ENCODE measurements at places on chromosomes 7 and 10.

- DNase-seq = peak; percentile 54
Measured at GRCh38 chr7:140924019-140924820, 509 bp downstream of the BRAF start.

- DNase-seq = no peak
Measured at GRCh38 chr7:84177758-84178412, 16.7 kb downstream of the SEMA3A start.

DNA sequence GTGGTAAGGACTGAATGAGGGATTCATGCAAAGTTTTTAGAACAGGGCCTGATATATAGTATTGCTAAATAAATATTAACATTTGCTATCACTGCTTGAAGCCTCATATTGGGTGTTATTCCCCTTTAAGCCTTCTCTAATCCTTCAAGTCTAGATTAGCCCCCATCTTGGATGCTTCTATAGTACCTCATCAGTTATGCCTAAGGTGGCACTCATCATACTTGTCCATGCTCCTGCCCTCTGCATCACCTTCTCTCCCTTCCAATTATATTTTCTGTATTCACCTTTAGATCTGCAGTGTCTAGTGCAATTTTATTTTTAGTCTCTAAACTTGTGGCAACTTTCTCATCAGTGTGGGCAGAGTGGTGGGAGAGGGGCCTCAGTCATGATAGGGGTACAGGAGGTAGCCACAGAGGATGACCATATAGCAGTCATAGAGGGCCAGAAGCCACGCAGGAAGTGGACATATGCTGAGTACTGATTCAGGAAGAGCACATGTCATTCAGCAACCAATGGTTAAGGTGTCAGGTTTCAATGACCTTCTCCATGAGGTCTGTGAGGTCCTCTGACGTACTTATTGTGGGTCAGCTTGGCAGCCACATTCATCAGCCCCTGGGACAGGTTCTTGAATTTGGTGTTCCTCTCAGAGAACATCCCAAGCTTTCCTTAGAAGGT, 2.5 kb downstream of the ENTPD1 start:
- DNase-seq = no peak

- DNase-seq = no peak
Measured at GRCh38 chr7:112174192-112174591, 32.0 kb downstream of the DOCK4 start.

DNA sequence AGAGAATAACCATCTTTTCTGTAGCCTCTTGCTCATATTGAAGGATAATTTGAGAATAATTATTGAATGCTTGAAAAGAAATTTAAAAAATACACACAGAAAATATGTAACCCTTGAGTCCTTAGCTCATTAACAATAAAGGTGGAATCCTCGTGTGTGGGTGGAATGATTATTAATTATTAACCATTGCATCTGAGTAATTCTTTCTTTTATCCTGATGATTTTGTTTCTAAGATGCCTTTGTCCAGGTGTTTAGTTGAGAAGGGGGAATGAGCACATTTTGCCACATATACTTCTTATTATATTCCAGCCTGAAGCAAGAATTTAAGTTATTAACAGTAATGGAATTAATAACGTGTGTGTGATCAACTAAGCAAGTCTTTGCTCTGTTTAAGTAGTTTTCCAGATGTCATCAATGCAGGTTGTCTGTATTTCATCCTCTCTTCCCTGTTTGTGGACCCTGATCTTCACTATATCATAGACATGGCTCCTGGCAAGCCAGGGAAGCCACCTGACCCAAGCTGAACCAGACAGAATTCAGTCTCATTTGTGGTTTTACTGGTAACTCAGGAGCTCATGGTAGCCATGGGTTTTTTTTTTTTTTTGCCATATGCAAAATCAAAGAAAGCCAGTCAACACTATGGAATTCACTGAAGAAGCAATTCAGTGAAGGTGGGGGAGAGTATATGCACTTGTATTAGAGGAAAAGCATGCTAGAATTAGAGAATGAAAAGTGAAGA, 144.3 kb downstream of the KIF20B start:
- DNase-seq = no peak

- no peak for DNase-seq
Measured at GRCh38 chr7:126378642-126379041, 874.1 kb downstream of the GRM8 start.

- DNase-seq = no peak
Measured at GRCh38 chr7:76000566-76000965, 6.2 kb upstream of the TMEM120A start.

DNA sequence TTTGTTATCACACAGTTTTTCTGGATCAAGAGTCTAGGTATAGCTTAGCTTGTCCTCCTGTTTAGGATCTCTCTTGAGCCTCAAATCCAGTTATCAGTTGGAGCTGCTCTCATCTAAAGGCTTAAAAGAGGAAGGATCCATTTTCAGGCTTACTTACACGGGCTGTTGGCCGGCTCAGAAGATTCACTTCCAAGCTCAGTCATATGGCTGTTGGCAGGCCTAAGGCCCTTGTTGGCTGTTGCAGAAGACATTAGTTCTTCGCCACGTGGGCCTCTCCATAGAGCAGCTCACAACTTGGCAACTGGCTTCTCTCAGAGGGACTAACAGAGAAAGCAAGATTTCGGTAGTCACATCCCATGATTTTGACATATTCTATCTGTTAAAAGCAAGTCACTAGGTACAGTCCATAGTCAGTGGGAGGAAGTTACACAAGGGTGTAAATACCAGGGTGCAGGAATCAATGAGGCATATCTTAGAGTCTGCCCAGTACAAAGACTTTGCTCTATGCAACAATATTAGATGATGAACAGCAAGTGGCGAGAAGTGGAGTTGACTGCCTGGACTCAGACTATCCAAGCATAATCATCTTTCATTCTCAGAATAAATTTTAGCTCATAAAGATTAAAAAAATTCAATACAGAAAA, 280.1 kb upstream of the MBL2 start:
- no peak for DNase-seq

All from activated naive CD4-positive, alpha-beta T cell (primary cell).